ENCODE measurements at places on chromosomes 5 and 9.

GRCh38 chr5:172423379-172424110 is 30.8 kb downstream of the SH3PXD2B start:
- no peak for DNase-seq

- DNase-seq = no peak
These were observed 23.5 kb upstream of the ALDOB start for GRCh38 chr9:101458963-101459631.

DNA sequence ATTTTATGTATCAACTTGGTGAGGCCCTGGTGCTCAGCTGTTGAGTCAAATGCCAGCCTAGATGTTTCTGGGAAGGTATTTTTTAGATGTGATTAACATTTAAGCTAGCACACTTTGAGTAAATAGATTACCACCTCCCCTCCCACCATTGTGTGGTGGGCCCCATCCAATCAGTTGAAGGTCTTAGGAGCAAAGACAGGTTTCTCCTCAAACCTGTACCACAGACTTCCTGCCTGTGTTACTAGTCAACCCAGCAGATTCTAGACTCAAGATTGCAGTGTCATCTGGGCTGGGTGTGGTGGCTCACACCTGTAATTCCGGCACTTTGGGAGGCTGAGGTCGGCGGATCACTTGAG is 33.8 kb downstream of the MRPL36 start:
- no peak for DNase-seq

- DNase-seq = no peak
These were observed 46.8 kb downstream of the GCNT4 start for GRCh38 chr5:75005561-75005960.
